ENCODE measurements at places on chromosomes 12 and 14. TPM values are rescaled to one million over a fixed set of nuclear protein-coding genes. Genes with fewer than 3 reads are reported as not detected.
A peak's percentile ranks its signal among the peaks of the same experiment; 100 is the strongest.

- no peak for DNase-seq
Observed at GRCh38 chr12:122929812-122930211, 33.9 kb upstream of the VPS37B start.

GRCh38 chr12:132550014-132550802, 60.2 kb downstream of the LRCOL1 start:
- no peak for DNase-seq

DNA sequence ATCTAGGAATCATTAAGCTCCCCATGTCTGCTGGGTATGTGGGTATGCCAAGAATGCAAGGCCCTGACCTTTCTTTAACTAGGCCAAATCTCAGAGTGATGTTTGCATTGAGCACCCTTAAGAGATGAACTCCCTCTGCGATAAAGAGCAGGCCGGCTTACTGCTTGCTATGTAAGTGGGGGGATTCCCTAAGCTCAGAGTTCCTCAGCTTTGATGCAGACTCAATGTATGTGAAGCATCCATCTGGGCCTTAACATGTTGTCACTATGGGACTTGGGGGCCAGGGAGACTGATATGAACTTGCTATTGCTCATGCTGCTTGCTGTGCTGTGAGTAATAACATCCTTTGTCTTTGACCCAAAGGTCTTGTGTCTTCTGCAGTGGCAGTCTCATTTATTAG, 149.7 kb downstream of the C12orf75 start:
- no peak for DNase-seq

DNA sequence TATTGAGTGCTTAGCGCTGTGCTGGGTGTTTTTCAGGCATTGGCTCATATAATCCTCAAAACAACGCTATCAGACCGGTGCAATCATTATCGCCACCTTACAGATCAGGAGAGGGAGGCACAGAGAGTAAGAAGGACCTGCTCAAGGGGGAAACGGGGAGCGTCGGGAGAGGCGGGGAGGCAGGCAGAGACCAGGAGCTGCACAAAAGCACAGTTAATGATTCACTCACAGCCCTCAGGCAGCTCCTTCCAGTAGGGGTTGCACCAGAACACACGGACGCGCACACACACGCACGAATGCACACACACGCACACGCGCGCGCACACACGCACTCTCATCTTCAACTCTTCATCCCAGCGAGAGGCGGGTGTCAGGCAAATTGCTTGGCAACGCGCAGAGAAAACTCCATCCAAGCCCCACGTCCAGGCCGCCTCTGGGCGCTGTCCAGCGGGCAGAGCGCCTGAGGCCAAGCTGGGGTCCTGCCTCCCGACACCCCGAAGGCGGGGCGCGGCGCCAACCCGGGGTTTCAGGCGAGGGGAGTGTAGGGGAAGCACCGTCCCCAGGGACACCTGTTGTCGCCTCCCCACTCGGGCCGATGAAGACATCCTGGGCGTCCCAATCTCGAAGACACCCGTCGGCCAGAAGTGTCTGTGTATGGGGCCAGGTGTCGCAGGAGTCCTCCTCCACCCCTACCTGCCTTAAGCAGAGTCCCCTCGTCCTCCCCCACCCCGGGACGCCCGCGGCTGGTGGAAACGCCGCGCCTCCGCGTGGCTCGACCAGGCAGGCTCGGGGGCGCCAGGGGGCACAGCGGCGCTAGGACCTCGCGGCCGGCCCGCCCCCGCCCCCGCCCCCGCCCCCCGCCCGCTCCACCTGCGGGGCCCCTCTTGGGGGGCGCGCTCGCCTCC, 35.5 kb upstream of the STON2 start:
- peak; percentile 63 for DNase-seq

GRCh38 chr12:44960423-44960822, 84.3 kb upstream of the NELL2 start:
- no peak for DNase-seq

The SRRM4 gene
- total RNA-seq = not detected

GRCh38 chr14:49670475-49670874, 17.5 kb downstream of the POLE2 start:
- no peak for DNase-seq

DNA sequence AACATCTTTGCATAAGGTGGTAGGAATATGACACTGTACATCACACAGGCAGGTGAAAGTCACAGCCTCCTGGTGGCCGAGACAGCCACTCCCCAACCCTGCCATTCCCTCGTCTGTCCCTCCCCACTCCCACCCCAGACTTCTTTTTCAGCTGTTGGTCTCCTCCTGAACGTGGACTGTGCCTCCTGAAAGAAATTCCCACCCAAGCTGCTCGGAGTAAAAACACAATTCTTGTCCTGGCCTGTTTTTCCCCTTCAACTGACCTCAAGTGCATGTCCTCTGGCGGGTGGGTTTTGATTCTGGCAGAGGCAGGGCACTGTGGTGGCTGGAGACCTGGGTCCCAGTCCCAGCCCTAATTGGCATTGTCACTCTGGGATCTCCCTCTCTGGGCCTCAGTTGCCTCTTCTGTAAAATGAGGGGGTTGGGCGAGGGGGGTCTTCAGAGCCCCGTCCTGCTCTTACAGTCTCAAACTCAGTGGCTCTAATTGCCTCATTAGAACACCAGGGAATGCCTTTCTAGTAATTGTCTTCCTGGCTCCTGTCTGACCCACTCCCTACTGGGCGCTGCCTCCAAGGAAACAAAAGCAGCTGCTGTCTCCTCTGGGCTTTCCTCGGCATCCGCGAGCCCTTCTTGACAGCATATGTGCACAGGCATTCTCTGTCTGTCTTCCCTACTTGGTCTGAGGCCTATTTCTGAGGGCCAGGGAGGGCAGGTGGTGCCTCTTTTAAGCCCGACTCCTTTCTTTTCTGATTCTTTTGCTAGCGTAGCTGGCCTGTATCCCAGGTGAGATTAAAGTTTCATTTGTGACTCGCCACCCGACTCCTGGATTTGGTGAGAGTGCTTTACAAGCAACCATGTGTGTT, 186.6 kb upstream of the RMST start:
- DNase-seq = no peak

The OR2AP1 gene
- not detected for total RNA-seq

The KRT73 gene
- not detected for total RNA-seq
